Ureter (tissue), 1 donor: ENCODE measurements at places on chromosomes 11 and 22. TPM values are rescaled to one million over a fixed set of nuclear protein-coding genes. Genes with fewer than 3 reads are reported as not detected.

TAF10 gene
- 176 TPM for total RNA-seq

RRAS2 gene
- 31.1 TPM for total RNA-seq

ROBO3 gene
- 27.4 TPM for total RNA-seq

RNH1 gene
- total RNA-seq: 182 TPM

DDX25 gene
- not detected for total RNA-seq

KDM4E gene
- total RNA-seq: not detected

POTEH gene
- not detected for total RNA-seq

PYGM gene
- total RNA-seq: 11.4 TPM

TREH gene
- 0.44 TPM for total RNA-seq

PLEKHB1 gene
- 10.8 TPM for total RNA-seq

SNX15 gene
- total RNA-seq: 17.6 TPM

F2 gene
- total RNA-seq: not detected

OR4D5 gene
- not detected for total RNA-seq

NAALAD2 gene
- 4.8 TPM for total RNA-seq

CCDC87 gene
- total RNA-seq: 0.55 TPM

SYCE3 gene
- not detected for total RNA-seq

CD3E gene
- total RNA-seq: 8.0 TPM

PHLDB1 gene
- total RNA-seq: 93.1 TPM

MRGPRF gene
- 75.2 TPM for total RNA-seq

OR2AT4 gene
- not detected for total RNA-seq

CHRM1 gene
- not detected for total RNA-seq

SAA4 gene
- total RNA-seq: not detected

KCNJ1 gene
- not detected for total RNA-seq

ANO9 gene
- 17.9 TPM for total RNA-seq

FGF3 gene
- total RNA-seq: not detected

VSTM5 gene
- total RNA-seq: 1.4 TPM

LRP4 gene
- total RNA-seq: 8.6 TPM

NAA40 gene
- 26.4 TPM for total RNA-seq

APOBEC3B gene
- 1.5 TPM for total RNA-seq

GLYATL1 gene
- total RNA-seq: 2.4 TPM

TRIM29 gene
- total RNA-seq: 192 TPM

METTL15 gene
- total RNA-seq: 23.2 TPM

POU2AF3 gene
- 15.9 TPM for total RNA-seq

FBLN1 gene
- total RNA-seq: 286 TPM

RIMBP3C gene
- total RNA-seq: 0.29 TPM
